ENCODE measurements at places on chromosomes 16 and 17.
A peak's percentile ranks its signal among the peaks of the same experiment; 100 is the strongest.

DNA sequence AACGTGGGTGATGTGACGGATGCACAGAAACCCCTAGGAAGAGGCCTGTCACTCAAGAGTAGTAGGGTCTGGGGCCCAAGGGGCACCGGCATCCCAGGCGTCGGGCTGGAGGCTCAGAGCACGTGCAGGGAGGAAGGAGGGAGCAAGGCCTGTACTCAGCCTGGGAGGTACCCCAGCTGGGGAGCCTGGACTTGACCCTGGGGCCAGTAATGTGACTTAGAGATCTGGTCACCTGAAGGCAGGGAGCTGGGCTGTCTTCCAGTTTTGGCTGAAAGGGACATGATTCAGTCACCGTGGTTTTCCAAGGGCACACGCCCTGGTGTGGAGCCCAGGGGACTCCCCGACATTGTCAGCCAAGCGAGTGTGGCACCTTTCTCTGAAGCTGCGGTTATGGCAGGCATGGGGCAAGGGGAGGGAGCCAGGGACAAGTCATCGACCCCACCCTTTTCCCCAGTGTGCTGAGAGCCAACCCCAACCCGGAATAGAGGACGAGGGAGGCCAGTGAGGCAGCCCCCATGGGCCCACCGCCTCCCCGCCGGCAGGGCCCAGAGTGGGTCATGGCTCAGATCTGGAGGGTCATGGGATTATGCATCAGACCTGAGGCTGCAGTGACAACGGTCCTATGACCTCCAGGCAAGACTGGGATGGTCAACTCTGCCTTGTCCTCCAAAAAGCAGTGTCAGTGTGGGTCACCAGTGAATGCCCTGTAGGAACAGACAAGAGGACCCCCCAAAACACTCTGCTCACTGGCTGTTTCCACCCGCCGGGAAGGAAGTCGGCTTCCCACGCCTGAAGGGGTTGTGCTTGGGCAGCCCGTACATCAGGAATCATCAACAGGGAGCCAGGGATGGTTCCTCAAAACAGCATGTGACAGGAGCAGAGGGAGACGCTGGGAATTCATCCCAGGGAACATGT lies 41.9 kb downstream of the MEAK7 start:
- no peak for DNase-seq

DNA sequence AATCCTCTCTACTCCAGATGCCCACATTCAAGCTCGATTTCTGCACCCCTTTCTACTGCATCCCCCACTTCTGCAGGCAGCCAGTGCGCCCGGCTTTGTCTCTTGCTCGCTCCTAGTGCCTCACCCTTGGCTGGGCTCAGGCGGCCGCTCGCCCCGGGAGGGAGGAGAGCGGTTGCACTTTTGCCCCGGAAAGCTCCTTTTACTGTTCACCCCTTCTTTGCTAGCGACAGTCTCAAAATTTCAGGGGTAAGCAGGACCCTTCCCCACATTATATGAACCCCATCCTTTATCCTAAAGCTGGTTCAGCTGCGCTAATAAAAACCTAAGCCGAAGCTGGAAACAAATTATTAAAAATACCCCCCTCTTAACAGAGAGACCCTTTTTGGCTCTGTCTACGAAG lies 1.0 kb downstream of the HOXB5 start:
- no peak for DNase-seq

- DNase-seq, result peak; percentile 13
Measured at GRCh38 chr16:81035975-81036750, 521 bp downstream of the ATMIN start.

- DNase-seq, result no peak
Measured at GRCh38 chr17:10032118-10032852, 127.2 kb upstream of the RCVRN start.

DNA sequence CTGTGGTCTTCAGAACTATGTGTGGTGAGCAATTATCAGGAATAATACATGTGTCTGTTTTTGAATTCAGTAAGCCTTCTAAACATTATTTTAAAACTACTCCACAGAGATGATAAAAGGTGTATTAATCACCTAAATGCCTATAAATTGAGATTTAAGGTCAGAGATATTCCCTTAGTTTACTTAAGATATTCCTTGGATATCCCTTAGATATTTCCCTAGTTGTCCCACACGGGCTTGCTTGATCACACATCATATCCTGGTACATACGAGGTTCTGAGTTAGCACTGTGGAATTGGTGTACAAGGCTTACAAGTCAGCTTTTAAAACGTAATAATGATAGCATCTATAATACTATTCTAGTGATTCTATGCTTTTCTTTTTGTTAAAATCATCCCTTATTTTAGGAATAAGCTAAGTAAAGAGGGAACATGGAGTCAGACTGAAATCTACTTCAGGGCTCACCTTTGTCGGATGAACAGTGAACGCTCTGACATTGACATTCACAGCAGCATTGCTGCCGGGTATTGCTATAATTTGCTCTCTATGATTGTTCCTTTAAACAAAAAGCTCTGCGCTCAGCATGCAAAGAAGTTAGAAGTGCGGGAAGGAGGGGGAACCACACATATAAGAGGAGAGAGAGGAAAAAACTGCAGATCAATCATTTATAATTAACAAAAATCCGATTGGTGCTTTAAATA lies 136.5 kb downstream of the SKAP1 start:
- DNase-seq, result no peak

GRCh38 chr16:55575496-55575895 lies 9.0 kb downstream of the CAPNS2 start:
- no peak for DNase-seq

- DNase-seq, result no peak
Measured at GRCh38 chr17:63768433-63768832, 5.0 kb downstream of the CCDC47 start.

GRCh38 chr17:37466471-37466870 lies 23.2 kb upstream of the DUSP14 start:
- no peak for DNase-seq

GRCh38 chr17:80372456-80372855 lies 42.5 kb upstream of the ENDOV start:
- no peak for DNase-seq

- DNase-seq, result no peak
Measured at GRCh38 chr16:74078511-74079231, 217.9 kb upstream of the PSMD7 start.

DNA sequence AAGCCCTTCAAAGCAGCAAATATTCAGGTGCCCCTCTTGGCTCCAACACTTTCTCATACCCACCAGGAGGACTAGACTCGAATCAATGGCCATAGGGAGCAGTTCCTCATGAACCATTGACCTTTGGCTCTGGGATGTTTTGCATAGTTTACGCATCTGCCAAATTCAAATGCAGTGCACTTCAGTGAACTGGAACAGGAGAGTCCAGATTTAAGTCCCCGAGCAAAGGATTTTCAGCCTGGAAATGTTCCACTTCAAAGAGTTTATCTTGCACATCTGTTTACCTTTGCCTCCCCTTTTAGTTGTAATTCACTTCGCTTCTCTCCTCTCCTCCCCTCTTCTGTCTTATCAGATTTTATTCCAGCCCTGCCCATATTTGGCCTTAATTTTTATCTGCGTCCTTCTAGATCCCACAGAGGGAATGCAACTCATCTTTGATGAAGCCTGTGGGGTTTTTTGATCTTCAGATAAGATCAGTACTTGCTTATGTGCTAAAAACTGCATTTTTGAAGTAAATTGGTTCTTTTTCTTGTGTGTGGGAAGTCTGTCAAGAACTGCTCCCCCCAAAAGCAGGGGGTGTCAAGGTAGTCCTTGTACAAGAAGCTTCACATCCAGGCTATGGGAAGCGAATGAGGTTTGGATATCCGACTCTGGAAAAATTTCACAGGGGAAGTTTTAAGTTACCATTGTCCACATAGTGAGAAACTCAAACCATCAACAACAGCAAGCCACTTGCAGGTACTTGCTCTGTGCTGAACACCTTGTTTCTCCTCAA lies 281.6 kb downstream of the RBFOX1 start:
- DNase-seq, result no peak

- no peak for DNase-seq
Measured at GRCh38 chr16:79294568-79294967, 306.0 kb downstream of the MAF start.

GRCh38 chr16:57534337-57534880 lies 2.0 kb downstream of the CCDC102A start:
- DNase-seq, result no peak

DNA sequence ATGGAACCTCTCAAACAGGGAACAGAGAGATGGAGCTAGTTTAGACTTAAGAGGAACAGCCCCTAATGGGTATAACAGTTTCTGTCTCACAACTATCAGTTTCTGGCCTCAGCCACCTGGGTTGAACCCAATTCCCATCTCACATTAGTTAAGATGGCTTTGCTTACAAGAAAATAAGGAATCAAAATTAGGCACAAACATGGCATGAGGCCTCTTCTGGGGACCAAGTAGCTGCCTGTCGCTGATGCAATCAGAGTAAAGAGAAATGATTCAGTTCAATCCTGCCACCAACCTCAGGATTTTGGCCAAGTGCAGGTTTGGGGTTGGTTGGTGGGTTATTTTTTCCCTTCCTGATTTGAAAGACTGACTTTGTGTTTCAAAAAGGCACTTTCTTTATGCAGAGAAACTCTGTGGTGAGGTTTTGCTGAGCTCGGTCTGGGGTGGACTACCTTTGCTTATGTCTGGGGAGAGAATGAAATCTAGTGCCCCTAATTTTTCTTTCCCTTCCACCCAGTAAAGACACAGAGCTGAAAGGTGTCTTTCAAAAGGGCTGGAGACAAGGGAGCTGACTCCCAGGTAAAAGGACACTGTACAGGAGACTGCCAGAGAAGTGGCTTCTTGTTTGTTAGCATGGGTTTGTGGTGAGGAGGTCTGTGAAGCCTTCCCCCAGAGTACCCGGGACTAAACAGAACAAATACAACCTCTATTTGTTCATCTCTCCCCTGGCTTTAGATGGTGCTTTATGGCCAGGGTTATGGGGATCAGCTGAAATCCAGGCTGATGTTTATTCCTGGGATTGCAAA lies 44.8 kb upstream of the NFAT5 start:
- DNase-seq, result no peak

DNA sequence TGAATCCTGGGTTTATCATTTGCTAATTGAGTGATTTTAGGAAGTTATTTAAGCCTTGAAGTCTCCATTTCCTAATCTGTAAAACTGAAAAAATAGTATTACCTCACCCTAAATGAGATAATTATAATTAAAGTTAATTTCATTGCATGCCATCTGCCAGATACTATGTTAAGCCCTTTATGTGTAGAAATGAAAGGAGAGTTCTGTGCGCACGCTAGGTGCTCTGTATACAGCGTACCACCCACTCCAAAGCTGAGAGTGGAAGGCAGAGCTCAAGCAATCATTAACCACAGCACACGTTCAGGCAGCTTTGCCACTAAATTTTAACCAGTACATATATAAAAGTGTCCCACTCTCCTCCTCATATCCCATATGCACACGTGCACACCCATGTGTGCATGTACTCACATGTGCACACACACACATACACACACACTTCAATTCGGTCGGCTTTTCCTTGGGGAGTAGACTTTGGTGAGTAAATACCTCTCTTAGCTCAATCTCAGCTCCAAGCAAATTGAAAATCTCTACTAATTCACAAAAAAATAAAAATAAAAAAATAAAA lies 204.8 kb downstream of the GRIN2A start:
- DNase-seq, result no peak

GRCh38 chr17:38713456-38714075 lies 8.5 kb downstream of the MLLT6 start:
- no peak for DNase-seq

DNA sequence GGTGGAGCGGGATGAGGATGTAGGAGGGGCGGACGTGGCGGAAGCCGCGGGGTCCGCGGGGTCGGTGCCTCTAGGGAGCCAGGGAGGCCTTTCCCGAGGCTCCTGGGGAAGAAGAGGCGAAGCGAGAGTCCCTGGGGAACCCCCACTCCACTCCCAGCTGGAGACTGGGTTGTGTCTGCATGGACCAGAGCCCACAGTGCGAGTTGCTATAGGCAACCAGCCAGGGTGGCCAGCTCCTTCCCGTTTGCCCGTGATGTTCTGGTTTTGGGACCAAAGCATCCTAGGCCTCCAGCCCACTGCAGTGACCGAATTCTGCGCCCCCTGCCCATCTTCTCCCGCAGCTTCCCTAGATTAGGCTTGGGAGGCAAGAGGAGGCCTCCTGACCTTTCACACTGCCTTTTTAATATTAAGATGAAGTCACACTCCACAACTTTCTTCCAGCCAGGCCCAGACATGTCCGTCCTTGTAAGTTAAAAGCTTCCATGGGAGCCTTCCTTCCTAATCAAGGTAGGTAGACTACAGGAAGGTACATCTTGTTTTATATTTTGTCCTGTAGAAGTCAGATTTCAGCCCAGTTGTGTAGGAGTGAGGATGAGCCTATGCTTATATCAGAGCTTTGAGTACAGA lies 469 bp downstream of the AMZ2 start:
- DNase-seq, result peak; percentile 11

DNA sequence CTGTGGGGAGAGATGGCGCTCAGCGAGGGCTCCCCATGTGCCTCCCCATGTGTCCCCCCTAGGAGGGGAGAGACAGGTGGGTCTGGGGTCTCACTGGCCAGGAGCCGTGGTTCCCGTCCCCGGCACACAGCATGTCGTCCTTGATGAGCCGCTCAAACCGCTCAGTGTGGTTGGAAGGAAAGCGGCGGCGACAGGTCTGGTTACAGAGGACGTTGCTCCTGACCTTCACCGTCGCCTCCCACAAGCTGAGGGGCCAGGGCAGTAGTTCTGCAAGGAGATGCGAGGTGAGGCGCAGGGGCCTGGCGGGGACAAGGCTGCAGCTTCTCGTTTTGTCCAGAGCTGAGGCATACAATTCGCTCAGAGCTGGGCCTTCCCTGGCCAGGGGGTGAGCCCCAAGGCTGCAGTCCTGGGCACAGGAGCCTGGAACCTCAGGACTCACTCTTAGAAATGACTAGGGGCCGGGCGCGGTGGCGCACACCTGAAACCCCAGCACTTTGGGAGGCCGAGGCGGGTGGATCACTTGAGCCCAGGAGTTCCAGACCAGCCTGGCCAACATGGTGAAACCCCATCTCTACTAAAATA lies 22.8 kb upstream of the UBE2I start:
- DNase-seq, result no peak

- no peak for DNase-seq
Measured at GRCh38 chr17:73141411-73141810, 23.4 kb upstream of the SSTR2 start.

- peak; percentile 28 for DNase-seq
Measured at GRCh38 chr17:16085066-16085699, 85.6 kb downstream of the TTC19 start.

DNA sequence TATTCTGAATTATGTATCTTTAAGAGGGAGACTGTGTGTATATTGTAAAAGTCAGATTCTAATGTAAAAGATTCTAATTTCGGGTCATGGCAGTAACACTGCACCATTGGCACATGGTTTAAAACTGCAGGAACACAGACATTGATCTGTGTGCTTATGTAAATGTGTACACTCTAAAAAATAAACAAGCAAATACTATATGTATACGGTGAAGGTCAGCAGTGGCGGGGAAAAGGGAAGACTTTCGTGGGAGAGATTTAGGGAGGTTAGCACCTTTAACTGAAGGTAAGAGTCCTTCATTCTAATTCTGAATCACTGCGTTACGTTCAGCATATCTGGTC lies 157.8 kb upstream of the FAM20A start:
- no peak for DNase-seq

DNA sequence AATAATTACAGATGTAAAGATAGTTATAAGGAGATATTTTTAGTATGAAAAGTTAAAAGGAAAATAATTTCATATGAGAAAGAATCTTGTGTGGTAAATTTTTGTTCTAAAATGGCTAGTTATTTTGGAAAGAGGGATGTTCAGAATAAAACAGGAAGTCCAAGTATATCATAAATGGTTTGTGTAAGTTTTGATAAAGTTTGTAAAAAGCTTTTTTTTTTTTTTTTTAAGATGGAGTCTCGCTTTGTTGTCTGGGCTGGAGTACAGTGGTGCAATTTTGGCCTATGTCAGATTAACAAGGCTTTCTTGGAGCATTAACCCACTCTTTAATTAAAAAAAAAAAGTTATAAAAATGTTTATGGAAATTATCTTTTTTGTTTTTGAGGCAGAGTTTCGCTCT lies 8.2 kb upstream of the CDK10 start:
- no peak for DNase-seq
